ENCODE measurements at places on chromosomes 7 and 10. TPM values are rescaled to one million over a fixed set of nuclear protein-coding genes. Genes with fewer than 3 reads are reported as not detected.

GRCh38 chr7:44536090-44536489 is 5.0 kb downstream of the NPC1L1 start:
- no peak for DNase-seq

- no peak for DNase-seq
These were observed 1272.8 kb downstream of the TYW1 start for GRCh38 chr7:68269405-68269804.

DNA sequence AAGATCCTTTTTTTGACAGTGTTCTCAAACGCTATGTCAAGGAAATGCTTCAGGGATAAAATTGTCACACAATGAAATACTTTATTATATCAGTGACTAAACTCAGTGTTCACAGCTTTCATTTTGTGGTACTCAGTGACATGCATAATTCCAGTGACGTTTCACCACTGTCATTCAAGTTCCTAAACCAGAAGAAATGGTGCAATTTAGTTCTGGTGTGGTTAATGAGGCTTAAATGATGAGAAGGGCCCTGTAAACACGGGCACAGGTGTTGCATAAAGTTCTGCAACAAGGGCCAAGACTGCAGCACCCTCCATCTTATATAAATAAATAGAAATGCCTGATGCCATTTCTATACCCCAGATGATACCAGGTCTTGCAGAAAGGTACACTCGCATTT is 1247.1 kb downstream of the GATA3 start:
- DNase-seq = no peak

DNA sequence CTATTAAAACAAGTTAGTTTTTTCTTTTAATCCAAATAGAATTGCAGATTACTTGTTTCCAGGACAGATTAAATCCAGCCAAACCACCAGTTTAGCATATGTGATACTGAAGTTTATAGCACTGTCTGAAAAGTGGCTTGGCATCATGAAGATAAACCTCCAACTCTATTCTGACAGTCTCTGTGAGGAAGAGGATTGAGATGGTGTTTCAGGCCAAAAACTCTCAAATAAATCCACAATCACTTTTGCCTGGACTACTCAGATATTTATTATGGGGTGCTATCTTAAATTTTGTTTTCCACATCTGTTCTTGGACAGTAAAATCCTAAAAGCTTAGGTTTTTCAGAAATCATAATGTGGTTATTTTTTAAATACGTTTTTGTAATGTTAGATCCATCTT is 161.7 kb upstream of the SEMA3C start:
- DNase-seq = no peak

DNA sequence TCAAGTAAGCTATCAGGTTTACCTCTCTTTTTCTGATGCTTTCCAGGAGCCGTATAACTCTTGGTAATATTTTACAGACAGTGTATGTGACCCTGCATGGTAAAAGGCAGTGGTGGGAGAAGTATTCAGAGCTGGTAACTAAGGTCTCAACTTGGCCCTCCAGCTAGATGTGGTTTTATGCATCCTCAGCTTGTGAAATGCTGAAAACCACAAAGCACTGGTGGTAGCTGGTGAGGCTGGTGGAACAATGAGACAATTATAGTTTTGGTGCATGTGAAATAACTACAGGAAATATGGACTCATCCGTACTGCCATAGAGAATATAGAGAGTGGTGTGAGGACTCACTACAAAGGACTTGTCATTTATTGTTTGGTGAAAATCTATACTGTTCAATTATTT is 383.0 kb upstream of the PCDH15 start:
- no peak for DNase-seq

GRCh38 chr10:35377050-35377728 is 40.9 kb downstream of the CCNY start:
- no peak for DNase-seq

GRCh38 chr10:64574371-64574770 is 1053.2 kb downstream of the REEP3 start:
- DNase-seq = no peak

DNA sequence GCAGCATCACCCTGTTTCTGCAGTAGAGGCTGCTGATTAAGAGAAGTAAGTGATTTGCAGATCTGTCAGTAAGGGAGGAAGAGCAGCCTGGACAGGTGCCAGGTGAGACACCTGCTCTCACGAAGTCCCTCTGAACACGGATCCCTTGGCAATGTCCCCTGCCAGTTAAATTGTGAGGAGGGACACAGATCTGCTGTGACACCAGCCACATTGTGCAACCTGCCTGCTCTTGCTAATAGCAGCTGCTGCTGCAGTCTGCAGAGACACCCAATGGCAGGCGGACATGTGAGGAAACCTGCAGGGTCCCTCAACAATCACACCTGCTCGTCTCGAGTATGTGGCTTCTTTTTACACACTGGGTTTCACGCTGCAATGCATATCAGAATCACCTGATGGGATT is 31.9 kb downstream of the ANXA11 start:
- DNase-seq = no peak

GRCh38 chr10:23345861-23346260 is 1.3 kb upstream of the C10orf67 start:
- no peak for DNase-seq

GRCh38 chr10:124225029-124225466 is 131.7 kb upstream of the CHST15 start:
- DNase-seq = no peak

GRCh38 chr10:120632942-120633341 is 175.9 kb downstream of the PLPP4 start:
- no peak for DNase-seq

DNA sequence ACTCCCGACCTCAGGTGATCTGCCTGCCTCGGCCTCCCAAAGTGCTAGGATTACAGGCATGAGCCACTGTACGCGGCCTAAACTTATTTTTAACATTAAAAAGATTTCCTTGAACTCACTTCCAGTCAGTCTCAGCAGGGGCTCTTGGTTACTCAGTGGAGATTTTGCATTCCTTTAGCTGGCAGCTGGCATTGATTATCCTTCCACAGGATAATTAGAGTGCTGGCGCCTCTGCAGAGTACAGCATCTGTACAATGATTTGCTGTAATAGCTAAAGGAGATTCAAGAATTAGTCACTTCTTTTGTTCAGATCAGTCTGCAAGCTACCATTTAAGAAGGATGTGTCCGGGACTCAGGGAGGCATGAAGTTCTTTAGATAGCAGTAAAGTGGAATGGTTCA is 125.0 kb upstream of the NPY start:
- no peak for DNase-seq

GRCh38 chr7:46930366-46930765 is 651.5 kb downstream of the TNS3 start:
- no peak for DNase-seq

- DNase-seq = no peak
These were observed 8.5 kb downstream of the ZNF138 start for GRCh38 chr7:64802699-64803098.

DNA sequence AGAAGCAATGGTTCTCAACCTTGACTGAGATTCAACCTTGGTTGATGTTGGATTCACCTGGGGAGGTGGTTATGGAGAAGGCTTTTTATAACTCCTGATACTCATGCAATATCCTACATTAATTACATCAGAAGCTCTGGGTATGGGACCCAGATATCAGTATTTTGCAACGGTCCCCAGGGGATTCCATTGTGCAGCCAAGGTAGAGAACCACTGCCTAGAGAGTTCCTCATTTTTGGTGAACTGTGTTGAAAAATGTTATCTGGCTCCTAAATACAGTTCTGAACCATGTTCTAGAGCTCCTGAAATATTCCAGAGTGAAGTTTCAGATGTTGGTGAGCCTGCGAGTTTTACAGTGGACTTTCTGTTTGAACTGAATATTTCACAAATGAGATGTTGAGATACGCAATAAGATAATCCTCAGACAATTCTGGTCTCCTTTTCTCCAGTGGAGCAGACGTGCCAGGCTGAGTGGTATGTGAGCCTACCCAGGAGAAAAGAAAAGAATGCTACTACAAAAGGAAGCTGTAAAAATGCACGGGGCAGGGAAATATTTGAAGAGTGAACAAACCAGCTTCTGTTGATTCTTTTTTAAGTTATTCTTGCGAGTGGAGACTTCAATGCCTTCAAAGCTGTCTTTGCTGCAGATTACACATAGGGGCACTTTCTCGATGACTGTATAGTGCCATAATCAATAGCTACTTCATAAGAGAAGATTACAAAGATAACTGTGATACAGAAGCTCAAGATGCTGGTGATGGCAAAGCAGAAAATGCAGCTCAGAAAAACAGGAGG is 13.6 kb upstream of the C10orf120 start:
- no peak for DNase-seq

The GDF2 gene
- not detected for polyA plus RNA-seq

The MINDY4 gene
- polyA plus RNA-seq = 0.52 TPM

The SYCE1 gene
- polyA plus RNA-seq = not detected

The DLX5 gene
- not detected for polyA plus RNA-seq

The HERPUD2 gene
- 78.0 TPM for polyA plus RNA-seq

The LRIT1 gene
- not detected for polyA plus RNA-seq

The VWC2 gene
- polyA plus RNA-seq = not detected
